ENCODE measurements at places on chromosomes 16 and 17.

- peak; percentile 30 for DNase-seq
Measured at GRCh38 chr16:3776316-3776715, 59.0 kb upstream of the TRAP1 start.

DNA sequence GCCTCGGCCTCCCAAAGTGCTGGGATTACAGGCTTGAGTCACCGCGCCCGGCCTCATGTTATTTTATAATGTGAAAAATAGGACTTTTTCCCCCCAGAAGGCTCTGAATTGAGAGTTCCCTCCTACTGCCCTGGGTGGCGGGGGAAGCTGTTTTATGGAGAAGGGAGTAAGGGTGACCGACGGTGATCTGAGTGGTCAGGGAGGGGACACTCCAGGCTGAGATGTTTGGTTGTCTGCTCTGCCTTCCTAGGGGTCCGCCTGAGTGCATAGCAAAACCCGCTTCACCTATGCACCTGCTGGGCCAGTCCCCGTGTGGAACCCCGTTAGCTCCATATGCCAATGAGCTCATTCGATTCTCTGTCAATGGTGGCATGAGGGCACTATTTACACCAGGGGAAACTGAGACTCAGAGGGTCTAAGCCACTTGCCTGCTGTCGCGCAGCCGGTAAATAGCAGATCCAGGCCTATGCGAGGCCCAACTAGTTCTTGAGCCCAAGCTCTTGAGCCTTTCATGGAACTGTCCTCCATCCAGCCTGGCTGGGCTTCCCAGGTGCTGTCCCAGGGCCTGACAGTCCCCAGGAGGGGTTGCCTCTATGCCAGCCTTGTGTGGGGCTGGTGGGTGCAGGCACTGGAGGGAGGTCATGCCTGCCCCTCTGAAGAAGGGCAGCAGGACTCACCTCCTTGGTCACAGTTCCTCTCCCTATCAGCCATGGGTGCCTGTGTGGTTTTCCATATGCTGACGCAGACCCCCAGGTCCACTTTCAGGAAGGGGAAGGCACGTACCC, 1.7 kb upstream of the GJD3 start:
- DNase-seq = no peak

- DNase-seq = no peak
Measured at GRCh38 chr17:40530531-40530994, 29.1 kb upstream of the TNS4 start.

DNA sequence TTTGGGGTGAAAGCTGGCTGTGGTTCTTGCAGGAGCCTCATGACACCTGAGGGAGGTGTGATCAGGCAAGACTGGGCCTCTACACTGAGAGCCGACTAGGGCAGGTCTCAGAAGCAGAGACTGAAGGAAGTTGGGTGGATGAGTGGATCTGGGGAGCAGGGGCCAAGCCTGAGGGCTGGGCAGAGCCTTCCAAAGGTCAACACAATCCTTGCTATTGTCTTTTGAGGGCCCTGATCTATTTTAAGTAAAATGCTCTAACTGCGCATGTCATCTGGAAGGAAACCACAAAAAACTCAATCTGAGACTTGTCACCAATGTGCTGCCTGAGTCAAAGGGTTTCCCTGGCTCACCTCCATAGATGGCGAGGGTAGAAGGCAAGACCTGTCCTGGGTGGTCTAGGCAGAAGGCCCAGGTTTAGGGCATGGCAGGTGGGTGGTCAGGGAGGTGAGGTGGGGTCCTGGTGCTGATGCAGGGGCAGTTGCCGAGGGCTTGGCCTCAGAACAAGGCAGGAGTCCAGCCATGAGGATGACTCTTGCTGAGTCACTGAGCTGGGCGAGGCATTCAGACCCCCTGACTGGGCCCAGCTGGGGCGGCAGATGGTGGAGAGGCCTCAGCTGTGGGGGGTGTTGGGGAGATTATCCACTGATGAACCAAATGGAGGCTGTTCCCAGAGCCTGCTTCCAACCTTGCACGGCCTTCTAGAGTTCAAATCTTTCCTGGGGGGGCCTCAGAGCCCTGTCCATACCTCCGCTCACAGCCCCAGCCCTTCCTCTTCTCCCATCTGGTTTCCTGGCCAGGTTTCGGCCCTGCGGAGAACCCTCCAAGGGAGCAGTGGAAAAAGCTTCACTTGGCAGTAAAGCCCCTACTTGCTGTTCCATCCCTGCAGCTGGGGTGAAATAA, 5.1 kb downstream of the MVP start:
- DNase-seq = peak; percentile 67

GRCh38 chr16:76474048-76474447, 196.8 kb downstream of the CNTNAP4 start:
- DNase-seq = no peak

GRCh38 chr16:86638642-86639041, 60.3 kb downstream of the FOXL1 start:
- no peak for DNase-seq

DNA sequence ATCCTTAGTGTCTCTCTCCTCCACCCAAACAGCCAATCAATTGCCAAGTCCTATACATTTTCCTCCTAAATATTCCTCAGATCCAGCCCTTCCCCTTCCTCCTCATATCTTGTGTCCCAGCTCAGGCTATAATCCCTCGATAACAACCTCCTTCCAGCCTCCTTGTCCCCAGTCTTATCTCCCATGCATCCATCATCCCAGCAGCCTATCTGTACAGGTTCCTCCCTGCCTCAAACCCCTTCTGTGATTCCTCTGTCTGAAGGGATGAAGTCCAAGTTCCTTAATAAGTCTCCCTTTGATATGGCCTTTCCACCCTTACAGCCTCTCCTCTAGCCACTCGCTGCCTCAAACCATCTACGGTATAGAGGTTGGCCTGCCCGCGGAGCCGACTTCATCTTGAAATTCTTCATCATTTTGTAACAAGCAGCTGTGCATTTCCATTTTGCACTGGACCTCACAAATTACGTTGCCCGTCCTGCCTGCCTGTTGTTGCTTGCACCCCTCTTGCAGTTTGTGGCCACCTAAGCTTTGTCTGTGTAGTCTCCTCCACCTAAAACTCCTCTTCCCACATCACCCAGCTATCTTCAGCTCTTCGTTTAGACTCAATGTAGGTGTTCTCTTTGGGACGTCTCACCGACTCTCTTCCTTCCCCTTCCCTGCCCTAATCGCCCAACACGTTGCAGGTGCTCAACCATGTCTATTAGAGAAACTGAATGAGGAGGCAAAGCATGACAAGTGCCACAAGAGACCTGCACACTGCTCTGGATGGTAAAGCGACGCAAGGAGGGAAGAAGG, 786 bp upstream of the CDK5RAP3 start:
- no peak for DNase-seq

DNA sequence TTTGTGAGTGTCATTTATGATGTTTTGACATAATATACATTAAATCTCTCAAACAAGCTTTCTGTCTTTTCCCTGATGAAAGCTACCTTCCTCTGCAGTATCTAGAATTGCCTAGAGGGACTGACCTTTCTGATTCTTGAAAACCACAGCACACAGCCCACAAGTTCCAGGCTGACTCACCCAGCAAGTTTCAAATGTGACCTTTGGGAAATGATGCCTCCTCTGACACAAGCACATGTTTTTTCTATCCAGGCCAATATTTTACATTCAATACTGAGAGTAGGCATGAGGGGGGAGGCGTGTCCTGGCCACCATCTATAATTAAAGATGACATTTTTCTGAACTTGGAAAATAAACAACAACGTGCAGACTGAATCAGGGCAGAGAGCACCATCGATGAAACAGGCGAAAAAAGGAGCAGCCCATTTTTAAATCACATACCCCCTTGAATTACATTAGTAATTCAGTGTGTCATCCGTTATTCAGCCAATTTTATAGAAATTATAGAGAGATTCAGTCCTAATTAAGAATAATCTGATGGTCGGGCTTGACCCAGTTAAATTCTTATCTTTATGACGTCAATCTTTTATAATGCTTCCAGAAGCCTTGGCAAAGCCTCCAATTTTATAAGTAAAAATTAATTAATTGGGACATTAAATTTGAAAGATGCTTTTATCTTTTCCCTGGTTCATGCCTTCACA, 292.6 kb upstream of the CDH11 start:
- DNase-seq = no peak

DNA sequence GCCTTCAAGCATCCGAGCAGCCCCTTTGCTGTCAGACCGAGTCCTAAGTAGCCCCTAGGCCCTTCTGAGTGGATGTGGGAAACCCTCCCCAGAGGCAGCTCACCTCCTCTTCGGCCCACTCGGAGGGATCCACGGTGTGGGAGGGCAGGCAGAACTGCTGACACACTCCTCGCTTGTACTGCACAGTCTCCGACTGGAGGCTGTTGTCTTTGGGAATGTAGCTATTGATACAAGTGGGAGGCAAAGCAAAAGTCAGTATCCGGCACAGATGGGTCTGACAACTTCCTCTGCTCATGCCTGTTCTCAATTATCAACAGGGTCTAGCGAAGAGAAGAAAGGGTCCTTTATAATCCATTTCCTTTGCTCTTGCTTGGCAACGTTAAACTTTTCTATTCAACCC, 25.9 kb upstream of the FOXJ1 start:
- no peak for DNase-seq

DNA sequence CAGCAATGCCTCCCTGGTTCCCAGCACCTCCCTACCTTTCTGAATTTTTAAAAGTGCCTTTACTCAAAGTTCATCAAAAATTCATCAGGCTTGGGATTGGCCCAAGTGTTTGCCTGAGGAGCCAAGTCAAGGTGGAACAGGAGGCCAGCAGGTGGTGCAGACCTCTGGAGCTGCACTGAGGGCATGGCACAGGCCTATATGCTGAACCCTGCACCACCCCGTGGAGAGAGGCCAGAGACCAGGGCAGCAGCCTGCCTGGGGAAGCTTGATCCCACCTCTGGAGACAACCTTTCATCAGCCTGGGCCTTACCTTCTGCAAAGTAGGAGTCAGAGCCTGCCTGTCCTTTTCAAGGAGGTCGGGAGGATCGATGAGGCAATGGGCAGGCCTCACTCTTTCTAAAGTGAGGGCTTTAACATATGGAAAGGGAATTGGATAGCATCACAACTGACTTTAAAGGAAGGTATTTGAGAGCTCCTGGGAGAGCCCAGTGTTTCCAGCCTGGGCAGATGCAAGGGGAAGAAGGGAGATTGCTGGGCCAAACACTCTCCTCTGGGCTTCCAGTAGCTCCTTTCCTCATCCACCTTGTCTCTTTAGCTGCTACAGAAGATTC, 31.8 kb upstream of the TMEM132E start:
- no peak for DNase-seq

DNA sequence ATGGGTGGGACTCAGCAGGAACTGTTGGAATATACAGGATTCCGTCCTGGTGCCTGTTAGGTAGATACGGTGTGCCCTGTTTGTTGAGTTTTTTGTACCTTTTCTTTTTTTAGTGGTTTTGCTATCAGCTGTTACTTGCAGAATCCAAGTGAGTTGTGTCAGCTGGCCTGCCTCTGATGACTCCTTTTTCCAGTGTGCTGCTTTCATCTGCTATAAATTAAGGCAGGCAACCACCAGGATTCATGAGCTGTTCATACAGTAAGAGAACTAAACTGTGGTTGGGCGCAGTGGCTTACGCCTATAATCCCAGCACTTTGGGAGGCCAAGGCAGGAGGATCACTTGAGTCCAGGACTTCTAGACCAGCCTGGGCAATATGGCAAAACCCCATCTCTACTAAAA, 79.9 kb downstream of the WNT3 start:
- DNase-seq = no peak

DNA sequence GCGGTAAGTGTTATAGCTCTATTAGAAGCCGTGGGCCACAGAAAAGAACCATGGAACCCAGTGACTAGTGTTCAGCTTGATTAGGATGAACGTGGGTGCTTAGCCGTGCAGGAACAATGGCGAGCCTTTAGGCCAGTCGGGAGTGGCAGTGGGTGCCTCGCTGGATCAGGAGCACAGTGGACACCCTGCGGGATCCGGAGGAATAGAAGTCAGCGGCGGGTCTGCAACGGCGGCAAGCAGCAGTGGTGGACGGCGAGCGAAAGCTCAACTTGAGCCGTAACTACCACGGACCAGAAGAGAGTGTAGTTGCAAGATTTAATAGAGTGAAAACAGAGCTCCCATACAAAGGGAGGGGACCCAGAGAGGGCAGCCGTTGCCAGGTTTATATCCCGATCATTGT, 37.3 kb upstream of the CDH15 start:
- peak; percentile 1 for DNase-seq

DNA sequence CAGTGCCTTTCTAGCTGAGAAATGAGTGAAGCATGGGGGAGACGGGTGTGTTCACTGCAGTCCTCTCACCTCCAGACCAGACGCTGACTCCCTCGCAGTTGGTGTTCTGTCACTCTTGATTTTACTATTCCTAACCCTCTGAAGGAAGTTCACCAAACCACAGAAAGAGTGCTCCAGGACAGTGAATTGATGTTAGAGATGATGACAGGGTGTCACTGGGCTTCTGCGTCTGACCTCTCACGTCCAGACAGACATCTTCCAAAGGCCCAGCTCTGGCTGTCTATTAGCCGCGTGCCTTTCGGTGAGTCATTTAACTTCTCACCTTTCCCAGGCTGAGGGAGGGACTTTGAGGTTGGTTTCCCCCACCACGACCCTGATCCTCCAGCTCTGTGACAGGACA, 8.2 kb downstream of the CRAMP1 start:
- DNase-seq = no peak

GRCh38 chr17:77886387-77886728, 72.1 kb upstream of the TNRC6C start:
- peak; percentile 44 for DNase-seq

GRCh38 chr16:65249768-65250167, 127.9 kb upstream of the CDH11 start:
- peak; percentile 78 for DNase-seq

- no peak for DNase-seq
Measured at GRCh38 chr16:20791923-20792612, 14.2 kb downstream of the ERI2 start.

DNA sequence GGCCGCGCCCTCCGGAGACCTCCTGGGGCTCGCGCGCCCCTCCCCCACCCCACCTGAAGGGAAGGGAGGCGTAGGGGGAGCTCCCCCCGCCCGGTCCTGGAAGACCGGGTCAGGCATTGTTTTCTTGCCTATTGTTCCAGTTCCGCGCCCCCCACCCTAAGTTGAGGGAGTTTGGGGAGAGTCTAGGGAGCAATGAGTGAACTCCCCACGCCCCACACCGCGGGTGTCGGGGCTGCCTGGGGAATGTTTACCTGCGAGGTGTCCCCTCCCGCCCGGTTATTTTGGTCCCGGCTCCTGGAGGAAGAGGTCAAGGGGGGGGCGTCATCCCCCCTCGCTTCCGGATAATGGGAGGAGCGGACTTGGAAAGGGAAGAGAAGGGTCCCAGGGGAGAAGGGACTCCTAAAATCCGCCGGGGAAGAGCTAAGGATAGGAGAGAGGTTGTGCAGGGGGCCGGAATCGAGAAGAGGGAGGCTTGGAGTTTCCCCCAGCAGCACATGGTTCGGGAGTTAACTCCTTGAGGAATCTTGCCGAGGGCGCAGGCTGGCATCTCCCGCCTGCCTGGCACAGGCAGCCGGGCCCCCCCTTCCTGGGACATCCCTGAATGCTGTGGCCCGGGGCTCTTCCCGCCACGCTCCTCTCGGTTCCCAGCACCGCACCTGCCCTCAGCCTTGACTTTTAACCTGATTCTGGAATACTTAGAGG, 881 bp downstream of the MLLT6 start:
- peak; percentile 73 for DNase-seq

- no peak for DNase-seq
Measured at GRCh38 chr16:19003935-19004334, 20.2 kb downstream of the TMC7 start.

- no peak for DNase-seq
Measured at GRCh38 chr16:65934443-65934842, 432.0 kb upstream of the CDH5 start.

- no peak for DNase-seq
Measured at GRCh38 chr17:70313086-70313852, 143.9 kb downstream of the KCNJ2 start.

Data from left ventricle myocardium inferior (tissue), 1 donor.